ENCODE measurements at places on chromosomes 7 and 10.
A peak's percentile ranks its signal among the peaks of the same experiment; 100 is the strongest.

GRCh38 chr7:45443263-45443662 is 130.9 kb upstream of the ADCY1 start:
- no peak for DNase-seq
- no peaks in the 10 kb centered on the region for H3K27me3 ChIP-seq
- no peak overlapping the region for H3K27ac ChIP-seq
- no peaks in the 10 kb centered on the region for H3K4me1 ChIP-seq

GRCh38 chr10:33047655-33048054 is 89.6 kb upstream of the ITGB1 start:
- no peak overlapping the region for H3K27ac ChIP-seq
- H3K4me3 ChIP-seq: no peak overlapping the region
- no peaks in the 10 kb centered on the region for H3K27me3 ChIP-seq

DNA sequence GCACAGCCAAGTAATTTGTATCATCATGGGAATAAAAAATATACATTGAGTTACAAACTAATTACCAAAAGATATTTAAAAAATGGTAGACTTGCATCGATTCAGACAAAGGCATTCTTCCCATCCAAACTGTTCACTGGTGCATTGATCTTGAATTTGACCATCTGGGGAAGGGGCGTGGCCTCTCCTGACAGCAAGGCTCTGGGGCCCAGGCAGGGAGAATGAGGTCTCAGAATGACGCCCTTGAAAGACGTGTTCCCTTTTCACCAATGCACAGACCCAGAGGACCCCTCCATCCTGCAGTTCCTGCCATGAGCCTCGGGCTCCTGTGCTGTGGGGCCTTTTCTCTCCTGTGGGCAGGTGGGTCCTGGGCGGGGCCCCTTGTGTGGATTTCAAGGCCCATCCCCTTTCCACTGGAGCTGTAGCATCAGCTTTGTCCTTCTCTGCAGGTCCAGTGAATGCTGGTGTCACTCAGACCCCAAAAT is 91.1 kb upstream of the PRSS58 start:
- no peaks in the 10 kb centered on the region for H3K27me3 ChIP-seq
- H3K27ac ChIP-seq: no peak overlapping the region
- H3K4me1 ChIP-seq: no peaks in the 10 kb centered on the region
- no peak for DNase-seq
- H3K36me3 ChIP-seq: no peaks in the 10 kb centered on the region

DNA sequence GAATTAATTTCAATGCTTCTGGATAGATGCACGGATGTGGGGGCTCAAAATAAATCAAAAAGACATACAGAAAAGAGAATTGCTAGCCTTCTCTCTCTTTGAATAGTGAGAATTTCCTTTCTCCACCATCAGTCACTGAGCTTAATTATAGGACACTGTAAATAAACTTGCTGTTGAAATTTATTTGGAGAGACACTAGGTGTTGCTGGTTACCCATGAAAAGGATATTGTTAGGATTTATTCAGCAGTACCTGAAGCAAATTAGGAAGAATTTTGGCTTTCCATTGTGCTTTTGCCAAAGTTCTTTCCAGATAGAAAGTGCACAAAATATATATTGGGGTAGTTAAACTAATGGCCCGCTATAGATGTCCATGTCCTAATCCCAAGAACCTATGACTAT is 27.6 kb downstream of the GCC1 start:
- H3K27me3 ChIP-seq: no peaks in the 10 kb centered on the region
- DNase-seq: no peak
- H3K4me1 ChIP-seq: no peaks in the 10 kb centered on the region
- H3K36me3 ChIP-seq: no peaks in the 10 kb centered on the region

- H3K27me3 ChIP-seq: no peaks in the 10 kb centered on the region
- H3K36me3 ChIP-seq: no peaks in the 10 kb centered on the region
- DNase-seq: no peak
- no peak overlapping the region for H3K27ac ChIP-seq
Observed at GRCh38 chr7:1761097-1761496, 91.0 kb downstream of the ELFN1 start.

- H3K27ac ChIP-seq: no peak overlapping the region
- no peaks in the 10 kb centered on the region for H3K27me3 ChIP-seq
- peak overlapping the region; percentile 29 for H3K4me3 ChIP-seq
- H3K4me1 ChIP-seq: peaks cover 8% of the 10 kb centered on the region
- H3K36me3 ChIP-seq: no peaks in the 10 kb centered on the region
- DNase-seq: no peak
Observed at GRCh38 chr7:128697302-128697905, 25.3 kb downstream of the GARIN1A start.

DNA sequence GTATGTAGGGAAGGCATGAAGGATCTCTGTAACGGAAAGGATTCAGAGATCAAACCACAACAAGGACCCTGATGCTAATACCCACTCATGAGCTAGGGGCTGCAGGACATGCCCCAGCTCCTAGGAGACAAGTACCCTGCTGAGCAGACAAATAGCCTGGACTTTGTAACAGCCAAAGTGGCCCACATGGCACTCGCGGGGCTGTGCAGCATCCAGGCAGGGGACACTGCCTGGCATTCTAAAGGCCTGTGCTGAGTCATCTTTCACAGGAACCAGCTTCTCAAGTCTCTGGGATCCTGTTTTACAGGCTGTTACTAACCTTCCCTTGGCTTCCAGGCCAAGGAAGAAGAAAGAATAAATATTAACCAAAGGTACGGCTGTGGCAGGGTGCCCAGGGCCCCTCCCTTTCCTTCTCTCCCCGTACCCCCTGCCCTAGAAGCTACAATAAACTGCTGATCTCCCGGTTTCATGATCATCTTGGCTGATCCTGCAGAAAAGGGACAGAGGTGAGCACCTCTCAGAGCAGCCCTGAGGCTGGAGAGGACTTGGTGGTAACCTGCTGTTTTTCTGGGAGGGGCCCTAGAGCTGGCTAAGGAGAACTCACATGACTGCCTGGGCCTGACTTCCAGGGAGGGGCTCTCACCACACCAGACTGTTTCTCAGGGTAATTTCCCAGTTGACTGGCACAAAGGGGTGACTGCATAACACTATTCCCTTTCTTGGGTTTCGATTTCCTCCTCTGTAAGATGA is 4.2 kb upstream of the RPEL1 start:
- no peaks in the 10 kb centered on the region for H3K36me3 ChIP-seq
- H3K4me3 ChIP-seq: no peak overlapping the region
- peak overlapping the region; percentile 42 for H3K27ac ChIP-seq
- H3K4me1 ChIP-seq: no peaks in the 10 kb centered on the region

GRCh38 chr10:1347962-1348772 is 292.0 kb downstream of the WDR37 start:
- H3K4me3 ChIP-seq: no peak overlapping the region
- H3K36me3 ChIP-seq: no peaks in the 10 kb centered on the region
- no peak overlapping the region for H3K27ac ChIP-seq
- H3K4me1 ChIP-seq: no peaks in the 10 kb centered on the region
- H3K27me3 ChIP-seq: no peaks in the 10 kb centered on the region
- DNase-seq: no peak

GRCh38 chr7:108347616-108348015 is 108.6 kb downstream of the NRCAM start:
- H3K27me3 ChIP-seq: no peaks in the 10 kb centered on the region
- no peaks in the 10 kb centered on the region for H3K4me1 ChIP-seq
- no peak overlapping the region for H3K27ac ChIP-seq
- no peak for DNase-seq
- no peak overlapping the region for H3K4me3 ChIP-seq

GRCh38 chr10:47348138-47348651 is at the start of gene RBP3:
TSS of gene RBP3 (plus strand) at chr10:47348363. CDS start at chr10:47348485, 122 bp downstream.
- DNase-seq: no peak
- no peaks in the 10 kb centered on the region for H3K4me1 ChIP-seq
- H3K27ac ChIP-seq: no peak within 1 kb of the TSS
- H3K27me3 ChIP-seq: no peaks in the 10 kb centered on the region
- H3K4me3 ChIP-seq: no peak within 1 kb of the TSS
- no peaks in the 10 kb centered on the region for H3K36me3 ChIP-seq

DNA sequence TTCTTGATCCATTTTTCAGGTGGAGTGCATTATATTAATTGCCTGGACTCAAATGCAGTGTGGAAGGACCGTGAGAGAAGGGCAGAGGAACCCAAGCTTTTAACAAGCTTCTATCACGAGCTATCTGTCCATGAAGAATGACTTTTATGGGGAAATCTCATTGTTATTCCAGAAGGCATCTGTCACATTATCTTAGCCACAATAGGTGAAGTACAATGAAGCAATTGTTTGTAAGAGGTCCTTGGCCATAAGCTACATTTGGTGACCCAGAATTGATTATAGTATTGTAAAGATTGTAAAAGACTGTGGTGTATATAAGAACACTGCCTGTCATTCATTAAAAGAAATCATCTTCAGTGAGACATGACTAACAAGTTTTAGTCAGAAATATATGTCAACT is 58.6 kb upstream of the RELN start:
- no peak overlapping the region for H3K4me3 ChIP-seq
- DNase-seq: no peak
- no peaks in the 10 kb centered on the region for H3K36me3 ChIP-seq
- no peaks in the 10 kb centered on the region for H3K4me1 ChIP-seq
- H3K27ac ChIP-seq: no peak overlapping the region

GRCh38 chr10:30183055-30183402 is 123.6 kb upstream of the JCAD start:
- no peak overlapping the region for H3K4me3 ChIP-seq
- DNase-seq: no peak
- H3K4me1 ChIP-seq: peaks cover 19% of the 10 kb centered on the region
- no peaks in the 10 kb centered on the region for H3K27me3 ChIP-seq
- H3K27ac ChIP-seq: peak overlapping the region; percentile 66

DNA sequence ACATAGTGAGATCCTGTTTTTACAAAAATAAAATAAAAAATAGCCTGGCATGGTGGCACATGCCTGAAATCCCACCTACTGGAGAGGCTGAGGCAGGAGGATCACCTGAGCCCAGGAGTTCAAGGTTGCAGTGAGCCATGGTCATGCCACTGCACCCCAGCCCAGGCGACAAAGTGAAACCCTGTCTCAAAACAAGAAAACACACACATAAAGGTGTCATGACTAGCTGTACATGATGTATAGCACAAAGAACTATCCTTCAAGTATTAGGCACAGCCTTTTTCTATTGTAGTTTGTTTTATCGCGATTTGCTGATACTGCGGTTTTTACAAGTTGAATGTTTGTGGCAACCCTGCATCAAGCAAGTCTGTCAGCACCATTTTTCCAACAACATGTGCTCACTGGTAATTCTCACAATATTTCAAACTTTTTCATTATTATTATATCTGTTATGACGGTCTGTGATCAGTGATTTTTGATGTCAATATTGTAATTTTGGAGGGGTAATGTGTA is 11.5 kb upstream of the SNX13 start:
- DNase-seq: no peak
- no peak overlapping the region for H3K4me3 ChIP-seq
- H3K36me3 ChIP-seq: no peaks in the 10 kb centered on the region
- no peak overlapping the region for H3K27ac ChIP-seq

DNA sequence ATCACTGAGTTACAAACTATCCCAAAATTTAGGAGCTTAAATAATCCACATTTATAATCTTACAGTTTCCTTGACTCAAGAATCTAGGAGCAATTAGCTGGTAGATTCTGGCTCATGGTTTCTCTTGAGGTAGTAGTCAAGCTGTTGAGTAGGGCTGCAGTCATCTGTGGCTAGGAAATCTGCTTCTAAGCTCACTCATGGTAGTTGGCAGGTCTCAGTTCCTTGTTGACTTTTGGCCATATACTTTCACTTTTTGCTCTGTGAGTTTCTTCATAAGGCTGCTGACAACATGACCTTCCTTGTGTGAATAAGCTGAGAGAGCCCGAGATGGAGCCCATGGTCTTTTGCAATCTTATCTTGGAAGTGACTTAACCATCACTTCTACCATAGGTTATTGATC is 10.8 kb upstream of the ETV1 start:
- H3K27ac ChIP-seq: no peak overlapping the region
- no peak overlapping the region for H3K4me3 ChIP-seq
- no peaks in the 10 kb centered on the region for H3K36me3 ChIP-seq
- H3K27me3 ChIP-seq: no peaks in the 10 kb centered on the region

GRCh38 chr10:22573820-22574569 is 140.4 kb downstream of the PIP4K2A start:
- H3K27ac ChIP-seq: no peak overlapping the region
- no peak overlapping the region for H3K4me3 ChIP-seq
- H3K27me3 ChIP-seq: no peaks in the 10 kb centered on the region
- DNase-seq: no peak
- H3K36me3 ChIP-seq: peaks cover 14% of the 10 kb centered on the region

DNA sequence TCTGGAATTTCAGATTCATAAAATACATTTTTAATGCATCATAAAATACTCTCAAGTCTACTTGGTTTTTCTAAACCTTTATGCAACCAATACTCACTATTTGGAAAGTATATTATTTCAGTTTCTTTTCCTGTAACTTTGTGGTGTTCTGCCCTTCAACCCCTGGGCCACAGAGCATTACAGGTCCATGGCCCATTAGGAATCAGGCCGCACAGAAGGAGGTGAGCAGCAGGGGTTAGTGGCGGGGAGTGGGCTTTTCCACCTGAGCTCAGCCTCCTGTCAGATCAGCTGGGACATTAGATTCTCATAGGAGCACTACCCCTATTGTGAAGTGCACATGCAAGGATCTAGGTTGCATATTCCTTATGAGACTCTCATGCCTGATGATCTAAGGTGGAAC is 9.7 kb downstream of the SNX13 start:
- H3K27me3 ChIP-seq: no peaks in the 10 kb centered on the region
- no peak overlapping the region for H3K4me3 ChIP-seq

DNA sequence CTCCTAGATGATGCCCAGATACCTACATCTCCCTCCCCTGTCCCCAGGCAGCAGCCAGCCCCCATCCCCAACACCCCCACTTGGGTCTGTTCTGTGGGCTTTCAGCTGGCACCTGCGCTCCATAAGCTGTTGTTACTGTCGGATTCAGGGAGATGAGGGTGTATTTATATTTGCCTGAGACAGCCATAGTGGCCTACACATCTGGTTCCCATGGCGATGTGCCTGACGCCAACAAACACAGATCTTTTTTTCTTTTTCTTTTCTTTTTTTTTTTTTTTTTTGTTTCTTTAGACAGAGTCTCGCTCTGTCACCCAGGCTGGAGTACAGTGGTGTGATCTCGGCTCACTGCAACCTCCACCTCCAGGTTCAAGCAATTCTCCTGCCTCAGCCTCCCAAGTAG is 73.1 kb downstream of the CLIP2 start:
- no peak overlapping the region for H3K4me3 ChIP-seq
- no peaks in the 10 kb centered on the region for H3K27me3 ChIP-seq
- H3K27ac ChIP-seq: no peak overlapping the region
- no peaks in the 10 kb centered on the region for H3K36me3 ChIP-seq
- peaks cover 6% of the 10 kb centered on the region for H3K4me1 ChIP-seq

GRCh38 chr10:124686707-124687376 is 57.3 kb downstream of the FAM53B start:
- H3K36me3 ChIP-seq: peaks cover 3% of the 10 kb centered on the region
- no peak overlapping the region for H3K4me3 ChIP-seq
- peak overlapping the region; percentile 48 for H3K27ac ChIP-seq
- no peak for DNase-seq
- peaks cover 61% of the 10 kb centered on the region for H3K4me1 ChIP-seq

GRCh38 chr10:34437906-34438305 is 377.2 kb downstream of the PARD3 start:
- H3K27me3 ChIP-seq: no peaks in the 10 kb centered on the region
- H3K4me3 ChIP-seq: no peak overlapping the region
- no peak for DNase-seq
- H3K27ac ChIP-seq: no peak overlapping the region
- no peaks in the 10 kb centered on the region for H3K36me3 ChIP-seq

- DNase-seq: no peak
- H3K4me1 ChIP-seq: peaks cover 47% of the 10 kb centered on the region
- peak overlapping the region; percentile 85 for H3K4me3 ChIP-seq
- peak overlapping the region; percentile 78 for H3K27ac ChIP-seq
Observed at GRCh38 chr7:47582764-47583738, 1.1 kb upstream of the TNS3 start.
